ENCODE measurements at places on chromosomes 2 and 18.

DNA sequence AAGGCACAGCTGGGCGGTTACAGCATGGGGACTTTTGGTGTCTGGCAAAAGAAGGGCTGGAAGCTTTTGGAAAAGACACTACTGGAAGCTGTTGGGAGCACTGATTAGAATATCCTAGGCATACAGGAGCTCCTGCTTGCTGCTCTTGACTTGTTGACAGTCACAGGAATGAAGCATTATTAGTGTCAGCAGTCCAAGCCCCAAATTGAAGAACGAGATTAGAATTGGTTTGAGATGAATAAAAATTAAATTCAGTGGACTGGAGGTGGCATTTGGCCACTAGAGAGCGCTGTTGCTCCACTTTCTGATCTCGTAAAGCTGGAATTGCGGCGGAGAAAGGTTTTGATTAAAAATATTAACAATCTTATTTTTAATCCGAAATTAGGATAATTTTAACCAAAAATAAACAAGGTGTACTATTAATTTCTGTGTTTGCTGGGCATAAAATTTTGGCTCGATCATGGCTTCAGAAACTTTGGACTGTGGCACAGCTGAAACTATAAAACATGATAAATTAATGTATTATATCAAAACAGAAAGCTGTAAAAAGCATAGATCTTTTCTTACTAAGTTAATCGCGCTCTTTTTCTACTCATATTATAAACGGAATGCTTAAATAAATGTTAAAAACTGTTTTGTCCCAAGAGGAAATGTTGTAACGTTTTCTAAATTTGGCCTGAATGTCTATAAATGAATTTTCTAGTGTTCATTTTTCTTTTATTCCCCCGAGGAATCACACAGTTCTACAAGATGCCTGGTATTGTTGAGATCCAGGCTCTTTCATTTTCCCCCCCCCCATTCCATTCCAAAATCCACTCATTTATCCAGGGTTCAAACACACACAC lies 2.4 kb upstream of the HOXD8 start:
- DNase-seq = peak; percentile 61

- DNase-seq = no peak
These were observed 54.7 kb downstream of the CDKL4 start for GRCh38 chr2:39188960-39189494.

DNA sequence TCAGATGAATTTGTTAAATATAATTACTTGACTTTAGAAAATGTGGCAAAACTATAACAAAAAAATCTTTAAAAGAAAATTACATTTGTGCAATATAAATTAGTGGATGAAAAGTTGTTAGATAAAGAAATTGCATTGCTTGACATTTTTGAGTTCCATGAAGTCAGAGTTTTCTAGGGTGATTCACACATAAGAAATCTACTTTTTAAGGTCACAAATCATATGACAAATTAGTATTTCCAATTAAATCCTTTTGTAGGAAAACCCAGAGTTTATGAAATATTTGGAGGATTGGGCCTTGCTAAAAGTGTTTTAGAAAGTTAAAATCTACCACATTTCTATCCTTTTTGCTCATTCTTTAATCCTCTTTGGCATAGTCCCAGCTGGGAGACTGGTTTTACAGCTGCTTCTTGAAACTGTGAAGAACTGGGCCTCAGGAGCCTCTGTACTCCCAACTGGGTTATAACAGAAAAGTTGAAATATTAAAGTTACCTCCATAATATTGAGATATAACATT lies 289.2 kb downstream of the LRRTM4 start:
- DNase-seq = no peak

GRCh38 chr2:226142463-226142862 lies 657.2 kb downstream of the IRS1 start:
- DNase-seq = no peak

GRCh38 chr2:201987426-201987825 lies 46.2 kb upstream of the FZD7 start:
- no peak for DNase-seq

DNA sequence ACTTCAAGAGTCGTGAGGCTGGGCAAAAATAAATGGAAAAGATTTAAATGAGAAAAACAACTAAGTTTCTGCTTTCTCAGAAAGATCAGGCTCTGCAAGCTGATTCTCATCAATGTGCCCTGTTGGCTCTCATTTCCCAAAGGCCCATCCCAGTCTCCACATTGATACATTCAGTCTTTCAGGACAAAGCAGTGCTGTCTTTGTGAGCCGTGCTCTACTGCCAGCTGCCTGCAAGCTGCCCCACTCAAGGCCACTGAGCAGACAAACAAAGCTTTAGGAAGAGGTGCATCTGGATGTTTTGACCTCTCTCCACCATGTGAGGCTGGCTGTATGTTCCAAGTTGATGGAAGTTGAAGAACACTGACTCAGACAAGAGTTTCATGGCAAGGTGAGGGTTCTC lies 48.8 kb downstream of the FSHR start:
- DNase-seq = no peak

DNA sequence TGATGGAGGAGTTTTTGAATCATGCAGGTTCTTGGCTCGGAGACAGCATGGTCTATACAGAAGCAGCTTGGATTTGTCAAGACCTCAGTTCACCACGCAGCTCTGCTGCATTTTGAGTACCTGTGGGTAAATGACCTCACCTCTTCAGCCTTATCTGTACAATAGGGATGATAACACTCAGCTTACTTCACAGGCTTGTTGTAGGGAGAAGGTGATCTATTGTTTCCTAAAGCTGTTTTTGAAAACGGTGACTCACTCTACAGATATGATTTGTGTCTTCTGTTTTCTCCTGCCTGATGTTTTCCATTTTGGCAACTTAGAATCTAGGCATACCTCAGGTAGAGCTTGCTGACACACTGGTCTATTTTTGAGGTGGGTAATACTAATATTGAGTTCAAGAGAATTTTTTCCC lies 80.3 kb downstream of the FMNL2 start:
- DNase-seq = peak; percentile 88

- peak; percentile 44 for DNase-seq
These were observed 411.8 kb downstream of the MTX2 start for GRCh38 chr2:176680916-176681516.

- no peak for DNase-seq
These were observed 185.4 kb downstream of the INHBB start for GRCh38 chr2:120531365-120531764.

- DNase-seq = no peak
These were observed 1791.6 kb downstream of the SUCLG1 start for GRCh38 chr2:82667491-82667890.

DNA sequence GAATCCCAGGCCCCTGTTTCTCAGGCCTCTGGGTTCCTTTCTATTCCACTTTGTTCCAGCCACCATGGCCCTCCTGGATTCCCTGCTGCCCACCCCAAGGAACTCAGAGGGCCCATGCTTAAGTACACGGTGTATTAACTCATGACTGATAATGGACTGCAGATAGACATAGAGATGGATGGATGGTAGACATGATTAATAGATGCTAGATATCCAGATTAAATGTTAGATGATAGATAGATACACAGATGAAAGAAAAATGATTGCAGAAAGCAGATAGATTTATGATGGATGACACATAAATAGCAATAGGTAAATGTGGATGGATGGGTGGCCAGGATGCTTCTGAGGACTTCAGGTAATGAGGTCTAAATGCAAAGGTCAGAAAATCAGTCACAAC lies 278.0 kb downstream of the CELF4 start:
- no peak for DNase-seq

DNA sequence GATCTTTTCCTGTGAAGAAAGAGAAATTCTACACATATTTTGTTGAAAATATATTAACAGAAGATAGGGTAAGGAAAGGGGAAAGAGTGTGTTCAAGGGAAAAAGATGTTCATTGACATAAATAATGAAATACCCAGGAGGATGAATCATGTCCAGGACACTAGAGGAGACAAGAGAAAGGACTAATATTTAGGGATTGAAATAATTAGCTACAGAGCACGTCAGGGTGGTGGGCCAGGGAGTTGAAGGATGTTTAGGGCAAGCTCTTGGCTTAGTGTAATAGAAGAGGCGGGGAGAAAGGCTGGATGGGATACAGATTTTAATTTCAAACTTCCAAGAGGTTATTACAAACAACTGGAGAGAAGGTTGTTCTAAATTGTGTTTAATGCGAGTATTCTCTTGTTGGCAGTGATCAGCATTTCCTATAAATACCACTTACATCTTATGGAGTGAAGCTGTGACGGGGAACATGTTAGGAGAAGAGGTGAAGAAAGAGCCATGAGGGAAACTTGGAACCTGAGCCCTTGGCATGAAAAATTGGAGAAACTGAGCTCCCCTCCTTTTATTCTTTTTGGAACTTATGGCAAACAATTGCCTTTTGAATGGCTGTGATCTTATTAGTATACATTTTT lies 36.6 kb upstream of the CETN1 start:
- no peak for DNase-seq

GRCh38 chr18:3380384-3380961 lies 69.5 kb upstream of the TGIF1 start:
- peak; percentile 84 for DNase-seq

- DNase-seq = no peak
These were observed 73.2 kb downstream of the ZNF532 start for GRCh38 chr18:58937887-58938267.

DNA sequence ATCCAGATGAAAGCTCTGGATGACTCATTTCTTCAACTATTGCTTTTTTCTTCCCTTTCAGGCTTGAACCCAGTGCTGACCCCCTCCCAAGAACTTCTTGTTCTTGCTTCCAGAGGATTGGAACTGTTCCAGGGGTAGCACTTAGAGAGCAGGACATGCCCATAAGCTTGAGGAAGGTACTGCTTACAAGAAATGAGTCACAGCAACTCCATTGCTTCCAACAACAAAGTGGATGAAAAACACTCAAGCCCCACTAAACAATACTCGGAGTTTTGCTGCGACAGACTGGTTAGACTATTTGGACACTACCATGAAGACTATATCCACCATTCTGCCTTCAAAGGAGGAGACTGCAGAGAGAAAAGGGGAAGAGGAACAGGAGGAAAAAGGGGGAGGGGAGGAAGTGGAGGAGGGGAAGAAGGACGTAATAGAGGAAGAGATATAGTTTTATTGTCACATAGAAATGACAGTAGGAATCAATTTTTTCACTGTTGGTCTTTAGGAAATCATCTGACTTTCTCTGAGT lies 1.6 kb upstream of the EPC2 start:
- DNase-seq = peak; percentile 46

- DNase-seq = peak; percentile 84
These were observed 41.8 kb downstream of the TTC32 start for GRCh38 chr2:19860022-19860421.

- no peak for DNase-seq
These were observed 1012.8 kb upstream of the GYPC start for GRCh38 chr2:125643128-125643527.

DNA sequence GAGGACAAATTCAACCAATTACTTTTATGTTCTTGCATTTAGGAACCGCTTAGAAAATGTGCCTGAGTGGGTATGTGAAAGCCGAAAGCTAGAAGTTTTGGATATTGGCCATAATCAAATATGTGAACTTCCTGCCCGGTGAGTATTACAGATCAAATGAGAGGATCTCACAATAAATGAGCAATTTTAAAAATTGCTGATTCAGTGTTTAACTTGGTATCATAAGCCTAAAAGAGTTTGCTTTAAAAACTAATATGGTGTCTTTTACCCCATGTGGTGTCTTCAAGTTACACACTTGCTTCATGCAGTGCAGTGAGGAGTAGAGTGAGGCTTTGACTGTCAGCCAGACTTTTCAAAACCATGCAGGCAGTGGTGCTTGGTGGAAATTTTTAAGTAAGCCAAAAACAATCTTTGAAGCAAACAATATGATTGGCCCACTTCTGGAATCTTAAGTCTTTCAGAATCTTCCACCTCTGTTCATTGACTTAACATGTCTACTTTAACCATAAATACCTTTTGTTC lies 199.6 kb downstream of the PHLPP1 start:
- no peak for DNase-seq

DNA sequence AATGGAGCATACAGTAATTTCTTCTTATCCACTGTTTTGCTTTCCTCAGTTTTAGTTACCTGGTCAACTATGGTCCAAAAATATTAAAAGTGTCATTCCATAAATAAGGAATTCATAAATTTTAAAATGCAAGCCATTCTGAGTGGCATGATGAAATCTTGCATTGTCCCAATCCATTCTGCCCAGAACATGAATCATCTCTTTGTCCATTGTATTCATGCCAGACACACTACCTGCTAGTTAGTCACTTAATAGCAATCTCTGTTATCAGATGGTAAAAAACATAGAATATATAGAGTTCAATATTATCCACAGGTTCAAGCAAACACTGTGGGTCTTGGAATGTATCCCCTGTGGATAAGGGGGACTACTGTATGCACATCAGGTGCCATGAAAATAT lies 872.2 kb upstream of the NXPH2 start:
- peak; percentile 48 for DNase-seq

DNA sequence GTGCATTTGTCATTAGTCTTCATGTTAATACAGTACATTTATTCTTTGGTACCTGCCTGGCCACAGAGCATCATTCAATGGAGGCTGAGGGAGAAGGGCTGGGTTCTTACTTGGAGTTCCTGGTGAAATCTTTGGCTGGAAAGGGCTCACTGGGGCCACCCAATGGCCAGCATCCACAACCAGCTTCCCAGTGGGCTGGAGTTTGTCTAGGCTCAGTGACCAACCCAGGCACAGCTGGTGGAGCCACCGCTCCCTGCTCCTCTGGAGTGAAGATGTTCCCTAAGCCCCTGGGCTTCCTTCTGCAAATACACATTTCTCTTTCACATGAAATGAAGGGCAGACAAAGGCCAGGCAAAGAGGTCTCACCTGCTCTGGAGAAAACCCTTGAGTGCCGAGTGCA lies 34.4 kb downstream of the EHD3 start:
- DNase-seq = peak; percentile 14

- DNase-seq = no peak
These were observed 14.4 kb upstream of the VRK2 start for GRCh38 chr2:58032016-58032763.

DNA sequence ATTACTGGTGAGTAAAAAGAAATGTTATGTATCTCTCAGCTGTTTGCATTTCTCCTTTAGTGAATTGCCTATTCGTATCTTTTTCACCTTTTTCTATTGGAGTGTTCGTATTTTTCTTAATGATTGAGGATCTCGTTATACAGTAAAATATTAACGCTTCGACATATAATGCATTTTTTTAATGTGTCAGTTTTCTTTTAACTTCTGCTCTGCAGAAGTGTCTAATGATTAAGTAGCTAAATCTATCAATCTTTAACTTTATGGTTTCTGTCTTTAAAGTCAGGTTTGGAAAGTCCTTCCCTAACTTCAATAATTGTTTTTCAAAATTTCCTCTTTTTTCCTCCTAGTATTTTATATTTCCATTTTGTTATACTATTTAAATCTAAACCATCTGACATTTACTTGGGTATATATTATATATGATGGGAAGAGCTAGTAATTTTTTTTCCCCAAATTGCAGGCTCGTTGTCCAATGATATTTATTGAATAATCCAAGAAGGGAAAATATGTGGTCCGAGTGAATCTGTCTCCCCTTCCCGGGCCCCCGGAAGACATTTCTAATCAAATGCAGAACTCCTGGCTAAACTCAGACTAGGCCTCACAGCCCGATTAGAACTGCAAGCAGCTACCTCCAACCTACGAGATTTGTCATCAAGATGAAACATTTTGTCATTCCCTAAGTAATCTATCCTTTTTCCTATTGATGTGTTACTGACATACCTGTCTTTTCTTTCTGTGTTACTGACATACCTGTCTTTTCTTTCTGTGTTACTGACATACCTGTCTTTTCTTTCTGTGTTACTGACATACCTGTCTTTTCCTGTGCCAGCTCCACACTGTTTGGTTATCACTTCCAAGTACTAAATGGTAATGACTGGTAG lies 17.2 kb downstream of the PCBP1 start:
- peak; percentile 43 for DNase-seq

Data from epithelial cell of esophagus (primary cell).